ENCODE measurements at places on chromosomes 2 and 18.

DNA sequence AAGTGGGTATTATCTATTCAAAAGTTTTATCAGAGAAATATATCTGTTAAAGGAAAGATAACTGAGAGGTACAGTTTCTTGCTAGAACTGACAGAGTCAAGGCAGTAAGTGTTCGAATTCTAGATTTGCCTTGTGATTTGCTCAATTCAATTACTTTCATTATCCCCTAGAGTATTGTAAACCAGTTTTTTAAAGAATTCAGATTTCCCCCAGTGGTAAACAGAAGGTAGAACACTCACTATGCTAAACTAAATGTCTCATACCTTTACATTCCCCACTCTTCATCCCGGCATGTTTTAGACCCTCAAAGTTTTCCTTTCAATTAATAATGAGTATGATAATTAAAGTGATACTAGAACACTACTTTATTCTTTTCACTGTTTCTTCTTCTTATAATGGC is 28.6 kb downstream of the TTC21B start:
- DNase-seq, result no peak

DNA sequence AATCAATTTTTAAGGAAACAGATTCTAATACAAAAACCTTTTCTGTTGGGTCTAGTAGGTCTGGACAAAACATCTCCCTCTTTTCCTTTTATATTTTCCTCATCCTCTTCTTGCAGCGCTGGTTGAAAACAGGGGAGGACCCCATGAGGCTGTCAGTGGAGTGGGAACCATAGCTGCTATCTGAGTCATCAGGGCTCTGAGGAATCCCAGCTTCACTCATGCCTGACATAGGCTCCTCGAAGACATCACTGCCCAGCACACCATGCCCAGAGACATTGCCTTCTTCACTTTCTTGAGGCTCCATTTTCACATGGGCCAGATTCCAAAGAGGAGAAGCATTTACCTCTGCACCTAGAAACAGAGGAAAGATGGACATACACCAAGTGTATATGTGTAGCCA is 10.0 kb downstream of the SUPT7L start:
- no peak for DNase-seq

GRCh38 chr2:191835539-191836350 is 11.1 kb downstream of the CAVIN2 start:
- no peak for DNase-seq

- DNase-seq, result peak; percentile 53
Observed at GRCh38 chr18:36160959-36161371, 26.3 kb upstream of the MOCOS start.

GRCh38 chr2:181627545-181627944 is 29.4 kb downstream of the CERKL start:
- no peak for DNase-seq

GRCh38 chr18:79554945-79555645 is 124.5 kb upstream of the CTDP1 start:
- DNase-seq, result no peak

GRCh38 chr2:191190435-191190834 is 39.6 kb upstream of the STAT4 start:
- no peak for DNase-seq
